ENCODE measurements at places on chromosomes 2 and 18.
A peak's percentile ranks its signal among the peaks of the same experiment; 100 is the strongest.

DNA sequence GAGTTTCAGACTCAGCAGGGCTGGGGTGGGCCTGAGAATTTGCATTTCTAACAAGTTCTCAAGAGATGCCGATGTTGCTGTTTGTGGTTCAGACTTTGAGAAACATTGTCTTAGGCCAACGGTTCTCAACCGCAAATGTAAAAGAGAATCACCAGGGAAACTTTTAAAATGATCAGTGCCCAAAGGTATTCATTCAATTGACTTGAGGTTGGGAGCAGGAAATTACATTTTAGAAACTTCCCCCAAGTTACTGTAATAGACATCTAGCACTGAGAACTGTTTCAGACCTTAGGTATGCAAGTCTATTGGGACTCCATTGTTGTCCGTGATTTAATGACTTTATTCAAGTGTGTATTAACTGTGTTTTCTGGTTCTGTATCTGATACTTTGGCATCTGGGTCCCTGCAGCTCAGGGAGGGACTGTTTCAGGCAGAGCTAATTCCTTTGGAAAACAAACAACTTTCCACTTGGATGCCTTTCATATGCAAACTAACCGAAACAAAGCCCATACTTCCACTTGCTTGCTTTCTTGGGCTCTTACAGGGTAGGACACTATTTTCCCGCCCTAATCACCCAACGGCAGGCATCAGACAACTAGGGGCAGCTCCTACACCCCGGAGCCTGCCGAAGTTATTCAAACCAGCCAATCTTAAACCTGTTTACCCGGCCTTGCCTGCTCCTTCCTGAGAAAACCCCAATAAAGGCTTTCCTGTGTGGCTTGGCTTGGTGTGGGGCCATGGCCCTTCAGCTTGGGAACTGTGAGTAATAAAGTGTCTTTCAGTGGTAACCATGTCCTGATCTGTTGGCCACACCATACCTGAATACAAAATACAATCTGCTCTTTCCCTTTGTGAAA is 97.6 kb downstream of the POLE4 start:
- DNase-seq = peak; percentile 63

DNA sequence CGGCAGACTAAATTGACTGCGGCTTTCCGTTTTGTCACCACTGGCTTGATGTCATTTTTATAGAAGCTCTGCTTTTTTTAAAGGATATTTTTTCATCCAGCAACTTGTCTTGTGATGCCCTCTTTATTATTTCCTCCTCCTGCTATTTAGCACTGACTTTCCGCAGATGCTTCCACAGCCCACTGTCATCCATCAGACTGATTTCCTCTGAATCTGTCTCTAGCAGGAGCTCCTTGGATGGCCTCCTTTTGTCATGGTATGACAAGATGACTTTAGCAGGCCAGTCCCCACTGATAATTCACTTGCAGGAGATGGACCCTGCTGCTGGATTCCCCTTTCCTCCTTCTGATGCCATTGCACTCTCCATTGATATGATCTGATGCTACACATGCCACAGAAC is 454.6 kb downstream of the TSN start:
- no peak for DNase-seq

DNA sequence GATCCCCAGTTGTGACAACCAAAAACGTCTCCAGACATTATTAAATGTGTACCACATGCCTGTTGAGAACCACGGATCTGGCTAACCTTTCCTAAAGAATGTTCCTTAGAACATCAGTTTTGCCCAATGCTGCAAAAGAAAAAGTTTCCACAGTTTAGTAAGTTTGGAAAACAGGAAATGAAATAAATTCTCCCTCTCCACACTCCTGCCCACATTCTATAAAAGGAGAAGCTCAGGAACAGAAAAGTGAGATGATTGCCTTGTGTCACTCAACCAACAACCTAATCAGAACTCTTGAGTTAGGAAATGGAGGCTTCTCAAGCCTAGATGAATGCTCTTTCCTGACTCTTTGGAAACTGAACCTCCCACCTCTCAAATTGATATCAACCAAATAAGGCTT is 56.1 kb upstream of the NFE2L2 start:
- no peak for DNase-seq

DNA sequence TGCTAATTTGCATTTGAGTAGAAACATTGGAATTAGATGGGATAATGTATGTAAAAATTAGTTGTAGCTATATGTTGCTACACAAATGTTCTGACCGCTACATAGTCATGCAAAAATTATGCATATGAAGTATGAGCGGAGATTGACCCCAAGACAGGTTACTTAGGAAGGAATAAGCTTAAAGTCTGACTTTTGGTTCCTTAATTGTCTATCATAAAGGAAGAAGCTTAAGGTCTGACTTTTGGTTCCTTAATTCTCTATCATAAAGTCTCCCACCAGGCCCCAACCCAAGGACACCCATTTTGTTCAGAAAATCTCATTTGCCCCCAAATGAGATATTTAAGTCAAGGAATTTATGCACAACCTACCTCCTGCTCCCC is 106.5 kb downstream of the EVA1A start:
- no peak for DNase-seq

GRCh38 chr2:37907501-37908225 is 17.4 kb upstream of the RMDN2 start:
- no peak for DNase-seq

DNA sequence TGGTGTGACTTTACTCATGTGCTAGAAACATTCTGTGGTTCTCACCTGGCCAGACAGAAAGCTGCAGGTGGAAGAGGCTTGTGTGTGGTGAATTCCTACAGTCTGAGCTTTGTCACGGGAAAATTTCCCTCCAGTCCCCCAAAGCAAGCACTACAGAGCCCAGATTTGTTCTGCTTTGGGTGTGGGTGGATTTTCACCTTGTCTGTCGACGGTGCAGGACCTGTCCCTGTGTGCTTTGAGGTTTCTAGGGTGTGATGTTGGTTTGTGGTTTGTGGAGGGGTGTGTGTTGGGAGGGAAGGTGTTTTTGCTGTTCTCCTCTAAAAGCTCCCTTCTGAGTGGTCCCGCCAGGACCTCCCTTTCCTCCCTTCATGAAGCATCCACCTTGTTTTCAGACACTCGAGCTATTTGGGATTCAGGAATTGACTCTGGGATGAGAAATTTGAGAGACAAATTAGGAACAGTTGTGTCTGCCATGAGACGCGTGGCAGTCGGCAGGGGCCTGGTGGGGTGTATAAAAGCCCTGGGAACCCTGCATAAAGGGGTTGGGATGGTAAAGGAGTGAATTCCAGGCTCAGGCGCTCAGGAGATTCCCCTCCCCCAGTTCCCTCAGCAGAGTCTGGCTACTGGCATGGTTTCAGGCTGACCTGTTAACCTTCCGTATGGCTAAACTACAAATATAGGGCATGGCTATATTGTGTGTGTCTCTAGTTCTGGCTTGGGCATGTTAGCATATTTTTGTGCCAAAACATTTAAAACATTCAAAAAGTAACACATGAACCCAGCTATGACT is 65.5 kb downstream of the DGKD start:
- no peak for DNase-seq

DNA sequence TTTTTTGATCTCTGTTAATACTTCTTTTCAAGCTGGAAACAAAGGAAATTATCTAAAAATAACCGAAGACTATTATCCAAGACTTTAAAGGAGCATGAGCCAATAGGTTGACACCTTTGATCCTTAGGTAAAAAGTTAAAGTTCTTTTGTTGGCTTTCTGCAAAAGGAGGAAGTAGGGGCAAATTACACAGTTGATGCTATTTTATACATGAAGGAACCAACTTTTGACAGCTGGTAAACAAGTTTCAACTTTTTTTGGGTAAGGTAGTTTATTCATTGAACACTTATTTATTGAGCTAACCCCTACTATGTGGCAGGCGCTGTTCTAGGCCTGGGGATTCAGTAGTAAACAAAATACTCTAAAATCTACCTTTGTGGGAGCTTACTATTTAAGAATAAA is 66.6 kb upstream of the ZEB2 start:
- DNase-seq = no peak

DNA sequence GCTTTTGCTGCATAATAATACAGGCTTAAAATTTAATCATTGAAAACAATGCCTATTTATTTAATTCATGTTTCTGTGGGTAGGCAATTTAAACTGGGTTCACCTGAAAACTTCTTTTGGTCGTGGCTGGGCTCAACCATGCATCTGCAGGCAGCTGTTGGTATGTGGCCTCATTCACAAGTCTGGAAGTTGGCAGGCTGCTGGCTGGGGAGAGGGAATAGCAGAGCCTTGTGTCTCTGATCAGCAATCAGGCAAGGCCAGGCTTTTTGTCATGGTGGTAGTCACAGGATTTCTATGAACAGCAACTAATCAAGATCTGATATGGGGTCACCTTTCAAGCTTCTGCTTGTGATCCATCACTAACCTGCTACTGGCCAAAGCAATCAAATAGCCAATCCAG is 130.1 kb upstream of the KCNJ3 start:
- no peak for DNase-seq

DNA sequence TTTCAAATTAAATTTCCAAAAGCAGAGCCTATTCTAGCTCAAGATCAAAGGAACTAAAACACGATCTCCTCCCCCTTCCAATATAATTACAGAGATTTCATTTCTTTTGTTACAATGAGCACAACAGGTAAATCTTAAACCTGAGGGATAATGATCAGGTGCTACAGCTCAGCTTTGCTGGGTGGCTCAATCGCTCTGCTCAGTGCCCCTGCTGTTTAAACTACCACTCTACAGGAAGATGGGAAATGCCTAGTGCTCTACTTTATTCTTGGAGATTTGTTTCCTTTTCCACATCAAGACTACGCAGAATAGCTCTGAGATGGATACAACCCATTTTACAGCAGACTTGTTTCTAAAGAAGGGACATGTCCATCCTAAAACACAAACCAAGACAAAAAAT is 162.3 kb downstream of the TCF4 start:
- no peak for DNase-seq

DNA sequence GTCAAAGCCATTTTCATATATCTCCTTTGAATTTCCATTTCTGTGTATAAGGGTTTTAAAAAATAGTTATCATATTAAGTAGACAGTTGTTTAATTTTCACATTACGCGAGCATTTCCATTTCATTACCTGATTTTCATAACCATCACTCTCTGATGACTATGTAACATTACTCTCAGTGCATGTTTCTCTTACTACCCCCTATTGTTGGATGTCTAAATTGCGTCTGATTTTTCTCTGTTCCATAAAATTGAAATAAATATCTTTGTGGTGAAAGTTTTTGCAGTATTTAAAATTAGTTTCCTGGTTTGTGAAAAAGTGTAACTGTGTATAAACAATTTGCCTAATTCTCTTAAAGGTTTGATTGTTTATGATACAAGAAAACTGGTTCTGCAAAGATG is 123.8 kb downstream of the MYO1B start:
- DNase-seq = no peak

DNA sequence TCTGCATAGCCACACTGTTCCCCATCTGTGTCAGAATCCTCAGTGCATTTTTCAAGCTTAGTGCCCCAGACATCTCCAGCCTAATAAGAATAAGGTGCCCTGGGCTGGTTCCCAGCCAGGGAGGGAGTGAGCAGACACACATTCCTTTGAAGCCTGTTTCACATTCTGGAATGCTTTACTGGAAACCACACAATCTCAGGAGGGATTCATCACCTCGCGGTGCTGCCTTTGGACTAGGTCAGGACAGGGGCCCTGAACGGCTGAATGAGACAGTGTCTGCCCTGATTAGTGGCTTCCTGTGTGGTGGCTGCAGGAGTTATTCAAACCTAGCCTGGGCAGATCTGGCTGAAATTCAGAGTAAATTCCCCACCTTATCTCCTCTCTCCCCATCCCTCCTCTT is 108.0 kb upstream of the LDAH start:
- peak; percentile 78 for DNase-seq

DNA sequence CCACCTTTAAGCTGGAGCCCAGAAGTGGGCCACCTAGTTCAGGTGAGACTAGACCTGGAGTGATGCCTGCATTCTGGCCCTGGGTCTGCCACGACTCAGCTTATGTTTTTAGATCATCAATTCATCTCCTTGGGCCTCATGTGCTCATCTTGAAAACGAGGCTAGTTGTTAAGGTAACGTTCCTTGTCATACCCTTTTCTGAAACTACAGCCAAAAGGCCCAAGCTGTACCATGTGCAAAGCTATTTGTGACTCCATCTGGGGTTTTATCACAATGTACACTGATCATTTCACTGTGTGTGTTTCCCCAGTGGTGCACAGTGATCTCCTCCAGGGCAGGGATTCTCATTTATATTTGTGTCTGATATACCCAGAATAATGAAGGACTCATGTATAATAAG is 138.4 kb upstream of the COPS8 start:
- no peak for DNase-seq

DNA sequence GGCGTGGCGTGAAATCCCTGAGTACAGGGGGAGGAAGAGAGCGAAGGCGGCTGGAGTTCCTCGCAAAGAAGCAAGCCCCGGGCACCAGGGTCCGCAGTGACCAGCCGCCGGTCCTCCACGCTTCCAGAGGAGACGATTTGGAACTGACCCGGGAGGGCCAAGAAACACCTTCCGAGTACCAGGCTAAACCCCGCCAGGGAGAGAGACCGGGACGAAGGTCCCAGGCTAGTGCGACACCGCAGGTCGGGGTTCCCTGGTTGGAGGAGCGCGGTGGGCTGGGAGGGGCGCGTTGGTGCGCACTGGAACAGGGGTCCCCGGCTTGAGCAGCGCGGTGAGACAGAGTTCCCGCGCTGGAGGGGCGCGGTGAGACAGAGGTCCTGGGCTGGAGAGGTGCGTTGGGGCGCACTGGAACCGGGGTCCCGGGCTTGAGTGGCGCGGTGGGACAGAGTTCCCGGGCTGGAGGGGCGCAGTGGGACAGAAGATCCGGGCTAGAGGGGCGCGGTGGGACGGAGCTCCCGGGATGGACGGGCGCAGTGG is 901 bp downstream of the WDFY1 start:
- no peak for DNase-seq

DNA sequence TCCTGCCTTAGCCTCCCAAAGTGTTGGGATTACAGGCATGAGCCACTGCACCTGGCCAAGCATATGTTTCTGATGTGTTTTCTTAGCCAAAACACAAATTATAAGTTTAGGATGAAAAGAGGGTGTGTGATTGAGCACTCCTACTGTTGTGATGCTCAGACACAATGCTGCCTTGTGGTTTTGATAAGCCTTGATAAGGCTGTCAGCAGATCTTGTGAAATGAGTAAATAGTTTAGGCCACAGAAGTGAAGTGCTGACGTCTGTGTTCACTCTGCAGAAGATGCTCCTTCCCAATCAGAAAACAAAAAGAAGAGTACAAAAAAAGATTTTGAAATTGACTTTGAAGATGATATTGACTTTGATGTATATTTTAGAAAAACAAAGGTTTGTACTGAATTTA is 24.3 kb downstream of the NCAPH start:
- no peak for DNase-seq

- no peak for DNase-seq
Observed at GRCh38 chr2:174031226-174031625, 66.1 kb upstream of the SP3 start.

- no peak for DNase-seq
Observed at GRCh38 chr2:38164881-38165280, 88.9 kb upstream of the CYP1B1 start.

DNA sequence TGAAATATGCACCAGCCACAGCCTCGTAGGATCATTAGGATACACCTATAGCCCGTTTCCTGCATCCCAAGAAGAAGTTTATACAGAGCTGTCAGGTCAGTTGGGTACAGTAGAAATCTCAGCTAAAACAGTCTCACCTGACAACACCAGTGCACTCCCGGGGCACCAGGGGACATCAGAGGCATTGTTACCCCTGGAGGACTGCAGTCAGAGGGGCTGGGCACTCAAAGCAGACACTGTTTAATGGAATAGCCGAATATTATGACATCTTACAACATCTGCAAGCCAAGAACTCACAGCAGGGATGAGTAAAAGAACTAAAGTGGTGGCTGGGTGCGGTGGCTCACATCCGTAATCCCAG is 93.0 kb upstream of the ID2 start:
- no peak for DNase-seq
